ENCODE measurements at places on chromosomes 6 and 20.

DNA sequence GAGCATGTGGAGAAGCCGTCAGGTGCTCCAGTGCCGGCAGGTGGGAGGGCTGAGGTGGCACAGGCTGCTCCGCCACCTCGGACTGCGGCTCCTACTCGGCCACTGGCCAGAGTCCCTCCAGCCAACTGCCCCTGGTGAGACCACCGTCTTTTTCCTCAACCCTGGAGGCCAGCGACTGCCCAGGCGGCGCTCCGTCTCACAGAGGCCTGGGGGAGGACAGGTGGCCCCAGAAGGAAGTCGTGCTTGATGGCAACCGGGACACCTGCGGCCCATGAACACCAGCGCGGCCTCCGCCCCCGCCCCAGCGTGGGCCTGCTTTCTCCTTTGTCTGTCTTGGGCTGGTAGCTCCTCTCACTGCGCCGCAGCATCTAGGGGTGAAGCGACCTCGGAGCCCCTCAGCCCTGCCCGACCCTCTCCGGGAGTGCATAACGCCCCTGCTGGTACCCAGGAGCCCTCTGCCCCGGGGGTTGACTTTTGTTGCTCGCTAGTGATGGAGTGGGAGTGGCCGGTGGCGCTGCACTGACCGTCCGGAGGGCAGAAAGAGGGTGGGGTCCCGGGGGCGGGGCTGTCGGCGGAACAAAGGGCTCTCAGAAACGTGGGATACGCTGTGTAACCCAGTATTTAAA, 706 bp upstream of the TUBB2B start:
- no peak for DNase-seq

DNA sequence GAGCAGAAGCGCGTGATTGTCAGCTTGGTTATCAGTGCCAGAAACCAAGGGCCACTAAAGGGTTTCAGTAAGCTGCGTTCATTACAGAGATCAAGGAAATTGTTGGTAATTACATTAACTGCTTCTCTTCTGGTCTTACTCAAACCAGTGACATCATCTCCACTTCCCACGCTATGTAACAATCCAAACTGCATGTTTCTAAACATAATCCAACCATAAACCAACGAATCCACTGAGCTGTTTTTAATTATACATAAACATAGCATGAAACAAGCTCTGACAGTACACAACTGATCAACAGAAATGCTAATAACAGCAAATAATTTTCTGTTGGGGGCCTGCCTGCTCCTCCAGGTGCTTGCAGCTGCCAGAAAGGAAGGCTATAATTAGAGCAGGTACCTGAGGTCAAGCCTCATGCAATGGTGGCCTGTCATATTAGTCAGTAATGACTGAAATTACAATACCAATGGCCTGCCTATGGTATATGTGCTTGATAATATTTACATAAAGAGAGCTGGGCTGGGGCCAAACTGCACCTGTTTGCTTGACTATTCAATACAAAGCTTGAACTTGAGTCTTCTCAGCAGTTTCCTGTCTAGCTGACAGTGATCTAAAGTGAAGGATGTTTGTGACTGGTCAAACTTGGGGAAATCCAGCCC, 40.1 kb downstream of the ILRUN start:
- DNase-seq, result no peak

DNA sequence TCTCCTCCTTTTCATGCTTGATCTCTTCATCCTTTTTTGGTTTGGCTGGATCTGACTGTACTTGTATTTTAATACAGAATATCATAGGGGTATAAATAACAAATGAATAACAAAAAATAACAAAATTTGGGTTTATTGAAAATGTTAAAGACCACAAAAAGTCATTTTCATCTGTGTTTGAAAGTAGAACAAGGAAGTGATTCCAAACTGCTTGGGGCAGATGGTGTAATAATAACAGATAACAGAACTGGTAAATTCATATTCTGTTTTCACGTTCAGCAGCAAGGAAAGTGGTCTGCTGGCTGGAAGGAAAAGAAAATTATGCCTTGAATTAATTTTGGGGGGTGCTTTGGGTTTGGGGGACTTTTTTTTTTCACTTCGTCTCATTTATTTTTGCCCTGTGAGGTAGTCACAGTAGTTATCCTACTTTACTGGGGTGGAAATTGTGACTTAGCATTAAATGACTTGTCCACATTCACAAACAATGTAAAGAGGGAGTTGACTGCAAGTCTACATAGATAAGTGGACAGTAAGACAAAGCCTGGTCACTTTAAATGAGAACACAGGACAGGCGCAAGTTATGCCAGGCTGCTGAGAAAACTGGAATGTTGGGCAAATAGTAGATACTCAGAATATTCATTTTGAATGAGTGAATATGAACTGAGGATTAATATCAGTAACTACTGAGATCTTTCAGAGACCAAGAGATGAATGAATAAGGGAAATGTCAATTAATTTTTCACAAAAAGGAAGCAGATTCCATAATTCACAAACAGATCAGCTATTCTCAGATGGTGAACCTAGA, 193.9 kb upstream of the CITED2 start:
- no peak for DNase-seq

DNA sequence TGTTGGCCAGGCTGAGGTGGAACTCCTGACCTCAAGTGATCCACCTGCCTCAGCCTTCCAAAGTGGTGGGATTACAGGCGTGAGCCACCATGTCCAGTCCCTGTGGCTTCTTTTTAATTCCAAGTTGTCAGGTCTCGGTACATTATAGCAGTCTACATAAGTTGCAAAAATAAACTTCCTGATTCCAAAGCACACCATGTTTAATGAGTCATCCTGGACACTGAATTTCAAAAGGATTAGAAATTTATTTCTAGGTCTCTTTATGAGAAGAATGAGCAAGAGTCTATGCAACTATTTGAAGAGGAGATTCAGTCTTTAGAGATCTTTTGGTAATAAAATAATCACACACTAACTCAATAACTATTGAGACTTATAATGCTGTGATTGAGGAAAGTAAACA, 63.9 kb upstream of the MCHR2 start:
- no peak for DNase-seq

DNA sequence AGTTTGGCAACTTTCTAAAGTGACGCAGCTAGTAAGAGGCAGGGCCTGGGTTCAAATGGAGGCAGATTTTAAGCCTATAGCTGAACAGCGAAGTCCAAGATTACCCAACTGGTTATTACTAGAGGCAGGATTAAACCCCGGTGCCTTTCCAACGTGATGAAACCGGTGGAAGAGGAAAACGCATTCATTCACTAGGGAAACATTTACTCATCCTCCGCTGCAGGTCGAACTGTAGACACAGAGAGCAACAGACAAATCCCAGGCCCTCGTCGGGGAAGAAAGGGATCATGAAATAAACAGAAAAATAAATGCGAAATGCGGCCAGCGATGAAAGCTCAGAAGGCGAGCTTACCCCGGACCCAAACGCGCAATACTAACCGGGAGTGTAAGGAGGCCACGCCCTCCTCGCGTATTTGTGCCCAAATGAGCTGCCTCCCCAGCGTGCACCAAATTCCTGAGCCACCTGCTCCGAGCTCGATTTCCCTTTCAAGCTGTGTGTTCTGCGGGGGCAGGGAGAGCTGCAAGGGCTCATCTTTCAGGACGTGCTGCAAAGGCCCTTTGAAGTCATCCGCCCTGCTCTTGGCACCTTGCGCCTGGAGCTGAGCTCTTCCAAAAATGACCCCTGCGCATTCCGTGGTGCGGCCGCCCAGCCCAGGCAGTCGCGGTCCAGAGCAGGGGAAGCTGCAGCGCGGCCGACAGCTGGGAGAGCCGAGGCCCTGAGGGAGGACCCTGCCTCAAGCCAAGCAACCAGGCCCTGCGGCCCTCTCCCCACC, 46.9 kb downstream of the PDYN start:
- DNase-seq, result no peak

DNA sequence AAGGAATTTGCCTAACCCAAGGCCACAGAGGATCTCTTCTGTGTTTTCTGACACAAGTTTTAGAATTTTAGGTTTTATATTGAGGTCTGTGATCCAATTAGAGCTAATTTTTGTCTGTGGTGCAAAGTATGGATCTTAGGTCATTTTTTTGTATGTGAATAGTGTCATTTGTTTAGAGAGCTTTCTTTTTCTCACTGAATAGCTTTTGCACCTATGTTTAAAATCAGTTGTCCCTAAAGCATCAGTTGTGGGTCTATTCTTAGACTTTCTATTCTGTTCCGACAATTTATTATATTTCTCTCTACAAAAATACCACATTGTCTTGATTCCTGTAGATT, 341 bp upstream of the MCM9 start:
- DNase-seq, result no peak

- DNase-seq, result no peak
These were observed 74.5 kb upstream of the ZNF184 start for GRCh38 chr6:27547157-27548075.

DNA sequence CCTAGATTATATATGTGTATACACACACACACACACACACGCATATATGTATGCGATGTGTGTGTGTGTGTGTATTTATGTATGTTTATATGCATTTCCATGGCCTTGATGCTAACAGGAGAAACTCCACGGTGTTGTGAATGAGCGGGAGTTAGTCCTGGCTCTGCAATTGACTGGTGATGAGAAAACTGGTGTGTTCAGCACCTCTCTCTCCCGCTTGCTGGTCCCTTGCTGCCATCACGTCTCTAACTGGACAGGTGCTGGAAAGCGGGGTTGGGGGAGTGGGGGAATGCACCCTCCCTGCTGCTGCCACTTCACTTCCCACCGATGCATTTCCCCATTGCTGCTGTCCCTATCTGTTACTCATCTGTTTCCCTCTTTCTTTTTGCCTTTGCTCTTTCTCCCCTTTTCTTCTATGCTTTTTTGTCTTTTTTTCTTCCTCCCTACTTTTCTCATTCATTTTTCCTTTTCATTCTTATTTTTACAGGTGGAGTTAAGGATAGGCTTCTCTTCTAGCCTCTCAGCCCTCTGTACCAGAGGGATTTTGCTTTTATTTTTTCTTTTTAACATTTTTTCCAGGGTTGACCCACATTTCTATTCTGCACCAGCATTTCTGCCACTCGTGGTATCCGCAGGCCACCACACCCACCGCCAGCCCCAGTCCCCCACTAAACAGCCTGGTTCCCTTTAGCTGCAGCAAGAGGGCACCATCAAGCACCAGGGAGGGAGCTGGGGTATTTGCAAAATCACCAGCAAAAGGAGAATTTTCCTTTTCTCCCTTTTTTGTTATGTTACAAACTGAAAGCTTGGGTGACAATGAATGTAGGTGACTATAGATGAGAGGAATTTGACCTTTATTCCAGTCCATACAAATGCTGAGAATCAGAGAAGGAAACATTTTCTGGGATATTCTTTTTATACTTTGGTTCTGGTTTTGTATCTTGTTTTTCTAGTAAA, 115.6 kb downstream of the TCP11 start:
- DNase-seq, result no peak

DNA sequence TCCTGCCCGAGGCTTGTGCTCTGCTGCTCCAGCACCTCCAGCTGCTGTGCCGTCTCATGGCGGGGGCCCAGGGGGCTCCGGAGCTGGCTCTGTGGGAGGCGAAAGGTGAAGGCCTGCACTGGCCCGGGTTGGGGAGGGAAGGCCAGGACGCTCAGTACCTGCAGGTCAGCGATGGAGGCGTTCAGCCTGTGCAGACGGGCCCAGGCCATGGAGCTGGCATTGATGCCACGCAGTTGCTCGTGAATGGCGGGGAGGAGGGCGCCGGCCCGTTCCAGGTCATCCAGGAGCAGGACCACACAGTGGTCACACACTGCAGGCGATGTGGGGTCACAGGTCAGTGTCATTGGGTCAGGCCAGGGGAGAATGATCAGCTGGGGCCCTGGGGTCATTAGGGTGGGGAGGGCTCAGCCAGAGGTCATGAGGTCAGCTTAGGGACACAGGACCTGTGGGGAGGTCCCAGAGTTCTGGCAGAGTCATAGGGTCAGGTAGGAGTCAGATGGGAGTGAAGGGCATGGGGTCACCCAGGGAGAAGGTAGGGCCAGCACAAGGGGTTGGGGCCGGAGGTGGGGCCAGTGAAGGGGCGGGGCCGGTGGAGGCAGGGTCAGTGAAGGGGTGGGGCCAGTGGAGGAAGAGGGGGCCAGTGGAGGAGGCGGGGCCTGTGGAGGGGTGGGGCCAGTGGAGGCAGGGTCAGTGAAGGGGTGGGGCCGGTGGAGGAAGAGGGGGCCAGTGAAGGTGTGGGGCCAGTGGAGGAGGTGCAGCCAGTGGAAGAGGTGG, 18.0 kb downstream of the ADRM1 start:
- DNase-seq, result no peak

DNA sequence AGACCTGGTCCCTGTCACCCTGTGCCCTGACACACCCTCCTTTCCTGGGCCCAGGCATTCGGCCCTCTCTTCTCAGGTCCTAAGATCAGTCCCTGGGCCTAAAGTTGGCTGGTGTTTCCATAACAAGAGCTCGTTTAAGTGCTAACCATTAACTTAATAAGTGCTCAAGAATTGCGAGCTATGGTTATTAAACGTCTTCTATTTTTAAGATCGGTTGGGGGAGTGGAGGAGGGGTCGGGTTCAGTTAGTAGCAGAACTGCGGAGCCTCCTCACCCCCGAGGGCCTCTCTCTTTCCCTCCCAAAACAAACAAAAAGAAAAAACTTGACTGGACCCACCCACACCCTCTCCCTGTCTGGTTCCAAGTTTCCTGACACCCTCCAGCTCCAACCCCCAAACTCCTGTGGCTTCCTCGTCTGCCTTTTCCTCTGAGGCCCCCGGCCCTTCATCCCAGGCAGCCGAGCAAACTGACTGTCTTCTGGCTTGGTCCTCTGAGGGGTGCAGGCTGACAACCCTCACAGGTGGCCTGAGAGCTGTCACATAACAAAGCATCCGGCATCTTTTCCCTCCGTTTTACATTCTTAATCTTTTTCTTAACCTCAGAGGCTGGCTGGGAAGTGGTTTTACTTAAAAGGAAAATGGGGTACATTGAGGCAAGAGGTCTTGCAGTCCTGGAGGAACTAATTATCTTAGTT, 2.0 kb downstream of the STK35 start:
- DNase-seq, result no peak

GRCh38 chr6:8543714-8544113, 108.4 kb upstream of the SLC35B3 start:
- no peak for DNase-seq

DNA sequence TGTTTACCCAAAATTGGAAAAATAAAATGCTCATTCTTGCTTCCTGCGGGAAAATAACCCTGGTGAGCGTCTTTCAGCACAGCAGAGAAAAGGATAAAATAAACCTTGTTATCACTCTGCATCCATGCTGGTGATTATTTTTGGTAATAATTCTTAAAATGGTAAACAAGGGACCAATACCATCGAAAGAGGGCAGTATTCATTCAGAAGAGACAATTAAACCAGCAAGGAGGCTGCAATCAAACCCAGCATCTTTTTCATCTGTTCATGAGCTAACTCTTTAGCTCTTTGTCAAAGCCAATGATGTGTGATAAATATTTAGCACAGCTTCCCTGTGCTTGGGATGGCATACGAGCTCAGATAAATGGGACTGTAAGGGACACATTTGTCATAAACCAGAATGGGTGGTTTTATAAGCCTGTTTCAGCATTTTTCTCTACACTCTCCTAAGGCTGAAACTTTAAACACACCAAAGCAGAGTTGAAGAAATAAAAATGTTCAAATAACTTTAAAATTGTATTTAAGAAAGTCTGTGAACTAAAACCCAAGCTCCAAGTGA, 34.4 kb downstream of the CDH26 start:
- no peak for DNase-seq
